ENCODE measurements at places on chromosomes 7 and 10.

GRCh38 chr10:71440506-71441035 is 43.9 kb downstream of the CDH23 start:
- no peak for DNase-seq

DNA sequence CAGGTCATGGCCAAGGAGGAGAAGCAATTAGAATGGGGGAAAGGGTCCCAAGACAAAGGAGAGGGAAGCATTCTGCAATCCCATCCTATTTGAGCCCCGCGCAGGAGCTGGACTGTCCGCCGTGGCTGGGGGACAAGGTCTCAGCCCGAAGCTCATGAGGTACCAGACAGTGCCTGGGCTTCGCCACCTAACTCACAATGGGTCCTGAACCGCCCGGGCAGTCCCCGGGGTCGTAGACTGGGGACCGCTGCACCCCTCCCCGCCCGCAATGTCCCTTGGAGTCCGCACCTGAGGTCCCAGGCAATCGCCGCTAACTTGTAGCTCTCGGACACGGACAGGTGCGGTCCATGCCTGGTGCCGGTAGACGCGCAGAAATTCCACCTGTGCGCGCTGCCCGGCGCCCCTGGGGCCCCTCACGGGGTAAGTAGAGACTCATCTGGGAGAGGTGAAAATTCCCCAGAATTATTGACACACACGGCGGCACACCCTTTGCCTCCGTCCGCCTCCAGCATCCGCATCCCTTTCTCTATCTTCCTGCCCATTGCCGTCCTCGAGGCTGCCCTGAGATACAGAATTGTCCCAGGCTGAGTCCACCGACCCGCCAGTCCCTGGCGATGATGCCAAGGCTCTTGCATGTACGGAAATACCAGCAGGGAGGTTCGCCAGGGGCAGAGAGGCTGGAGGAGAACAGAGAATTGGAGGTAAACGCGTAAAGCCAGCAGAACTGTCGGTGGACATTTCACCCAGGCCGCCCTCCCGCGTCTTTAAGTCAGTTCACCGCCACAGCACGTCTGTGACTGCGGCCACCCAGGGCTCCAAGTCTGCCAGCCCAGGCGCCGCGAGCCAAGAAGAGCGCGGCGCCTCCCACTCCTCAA is 1.8 kb downstream of the CHRM2 start:
- DNase-seq: no peak

- no peak for DNase-seq
Measured at GRCh38 chr10:47136866-47137265, 163.1 kb upstream of the GDF10 start.

DNA sequence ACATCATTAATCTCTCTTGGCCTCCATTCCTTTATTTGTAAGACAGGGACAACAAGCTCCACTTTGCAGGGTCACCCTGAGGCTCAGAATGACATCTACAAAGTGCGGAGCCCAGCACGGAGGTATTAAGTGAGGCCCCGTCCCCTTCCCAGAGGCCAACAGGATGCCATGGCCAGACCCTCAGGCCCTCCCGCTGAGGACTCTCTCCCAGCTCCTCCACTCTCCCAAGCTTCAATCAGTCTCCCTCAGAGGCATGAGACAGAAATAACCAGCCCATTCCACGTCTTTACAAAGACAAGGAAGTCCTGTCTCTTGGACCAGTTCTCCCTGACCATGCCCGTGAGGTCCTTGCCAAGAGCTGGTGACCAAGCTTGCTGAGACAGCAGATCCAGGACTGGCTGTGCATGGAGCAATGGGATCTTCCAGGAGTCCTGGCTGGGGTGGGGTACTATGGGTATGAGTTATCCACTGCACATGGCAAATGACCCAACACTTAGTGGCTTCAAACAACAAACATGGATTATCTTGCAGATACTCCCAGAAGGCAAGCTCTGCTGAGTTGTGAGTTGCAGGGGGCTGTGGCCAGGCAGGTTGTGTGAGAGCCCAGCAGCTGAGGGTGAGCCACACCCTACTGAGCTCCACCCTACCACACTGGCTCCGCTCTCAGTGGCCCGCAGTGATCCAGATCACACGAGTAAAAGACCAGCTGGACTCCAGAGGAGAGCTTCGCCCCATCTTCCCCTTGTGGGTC is 4.3 kb upstream of the PPIF start:
- DNase-seq: no peak

DNA sequence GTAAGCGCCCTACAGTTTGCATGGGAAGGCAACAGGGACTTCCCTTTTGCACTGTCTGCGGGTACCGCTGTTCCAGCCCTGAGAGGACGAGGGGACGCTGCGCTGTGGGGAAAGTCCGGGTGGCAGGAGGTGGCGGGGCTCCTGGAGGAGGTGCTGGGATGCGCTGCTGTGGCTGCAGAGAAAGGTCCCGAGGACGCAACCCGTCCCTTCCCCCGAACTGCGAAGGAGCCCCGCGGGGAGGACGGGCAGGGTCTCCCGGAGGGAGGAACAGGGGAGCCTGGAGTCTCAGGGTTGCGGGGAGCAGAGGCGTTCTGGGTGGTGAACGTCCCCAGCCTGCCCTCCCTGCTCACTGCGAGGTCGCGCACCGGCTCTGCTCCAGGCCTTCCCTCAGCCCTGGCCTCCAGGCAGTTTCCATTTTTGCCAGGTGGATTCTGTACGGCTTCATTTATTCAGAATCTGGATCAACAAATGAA is 91.6 kb downstream of the CXCL12 start:
- DNase-seq: no peak

DNA sequence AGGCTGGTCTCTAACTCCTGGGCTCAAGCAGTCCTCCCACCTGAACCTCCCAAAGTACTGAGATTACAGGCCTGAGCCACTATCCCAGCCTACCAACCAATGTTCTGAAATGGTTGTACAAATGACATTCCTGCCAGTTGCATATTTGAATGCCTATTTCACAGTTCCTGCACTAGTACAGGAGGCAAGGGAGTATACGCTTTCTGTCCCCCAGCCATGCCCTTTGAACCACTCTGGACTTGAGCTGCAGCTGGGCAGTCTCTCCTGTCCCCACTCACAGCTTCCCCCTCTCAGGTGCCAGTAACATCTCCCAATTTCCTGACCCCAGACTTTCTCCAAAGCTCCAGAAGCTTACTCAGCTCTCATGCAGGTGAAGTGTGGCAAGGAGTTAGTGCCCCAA is 58.9 kb downstream of the SPOCK2 start:
- DNase-seq: no peak

GRCh38 chr7:83863906-83864305 is 215.0 kb upstream of the SEMA3E start:
- no peak for DNase-seq

DNA sequence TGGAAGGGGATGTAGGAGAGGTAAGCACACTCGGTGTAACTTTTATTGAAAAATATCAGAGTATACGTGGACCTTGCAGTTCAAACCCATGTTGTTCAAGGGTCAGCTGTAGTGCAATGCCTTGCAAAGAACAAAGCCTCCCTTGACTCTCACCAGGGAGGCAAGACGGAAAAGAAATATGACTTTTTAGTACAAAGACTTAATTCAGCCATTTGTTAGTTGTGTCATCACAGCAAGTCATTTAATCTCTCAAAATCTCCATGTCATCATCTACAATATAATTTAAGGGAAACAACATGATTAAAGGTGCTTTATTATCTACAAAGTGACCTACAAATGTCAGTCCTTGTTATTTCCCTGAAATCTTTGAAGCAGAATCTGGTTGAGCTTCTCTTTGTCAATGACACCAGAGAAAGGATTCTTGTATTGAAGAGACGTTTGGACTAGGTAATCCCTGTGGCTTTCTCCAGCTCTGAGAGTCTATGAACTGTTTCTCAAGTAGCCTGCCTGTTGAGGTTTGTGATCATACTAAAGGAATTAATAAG is 502.8 kb downstream of the REEP3 start:
- no peak for DNase-seq

- DNase-seq: no peak
Measured at GRCh38 chr10:87038786-87039185, 18.7 kb downstream of the FAM25A start.

- no peak for DNase-seq
Measured at GRCh38 chr10:7230951-7231350, 179.9 kb downstream of the SFMBT2 start.

- DNase-seq: no peak
Measured at GRCh38 chr7:23473844-23474093, 3.5 kb upstream of the IGF2BP3 start.

DNA sequence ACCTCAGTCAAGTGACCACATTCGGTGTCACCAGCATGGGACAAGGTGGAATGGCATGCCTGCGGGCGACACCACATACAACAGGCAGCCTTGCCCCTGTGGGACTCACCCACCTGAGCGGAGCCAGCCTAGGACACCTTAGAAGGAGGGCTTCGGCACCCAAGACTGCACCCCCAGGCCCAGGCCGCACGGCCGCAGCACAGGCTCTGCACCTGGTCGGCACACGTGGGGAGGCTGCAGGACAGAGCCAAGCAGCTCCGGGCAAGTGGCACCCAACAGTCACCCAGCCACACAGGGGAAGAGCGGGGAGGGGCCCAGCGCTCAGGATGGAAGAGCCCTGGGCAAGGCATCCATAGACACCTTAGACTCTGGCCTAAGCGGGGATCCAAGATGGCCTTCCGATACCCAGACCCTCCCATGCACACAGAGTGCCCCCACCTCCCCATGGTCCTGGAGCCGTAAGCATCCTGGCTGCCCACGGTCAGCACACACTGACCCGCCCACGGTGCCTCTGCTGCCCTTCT is 16.1 kb upstream of the GPER1 start:
- DNase-seq: no peak
